Activated T-cell treated with anti-CD3 and anti-CD28 coated beads for 48 hours (primary cell): ENCODE measurements at places on chromosomes 7 and 10.
A peak's percentile ranks its signal among the peaks of the same experiment; 100 is the strongest.

DNA sequence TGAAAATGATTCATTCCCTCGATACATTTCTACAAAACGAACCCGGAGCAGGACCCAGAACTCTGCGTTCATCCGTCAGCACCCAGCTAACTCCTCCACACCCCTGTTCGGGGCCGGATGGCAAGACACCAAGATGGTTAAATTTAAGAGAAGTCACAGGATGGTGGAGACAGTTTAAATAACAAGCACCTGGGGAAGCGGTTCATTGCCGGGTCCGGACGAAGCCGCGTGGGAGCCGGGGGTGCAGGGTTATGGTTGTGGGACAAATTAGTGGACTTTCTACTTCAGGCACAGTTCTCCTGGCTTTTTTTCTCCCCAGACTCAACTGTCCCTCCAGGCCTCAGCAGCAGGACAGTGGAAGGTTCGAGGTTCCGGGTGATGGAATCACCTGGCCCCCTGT lies 45.4 kb downstream of the ASB13 start:
- DNase-seq: no peak

DNA sequence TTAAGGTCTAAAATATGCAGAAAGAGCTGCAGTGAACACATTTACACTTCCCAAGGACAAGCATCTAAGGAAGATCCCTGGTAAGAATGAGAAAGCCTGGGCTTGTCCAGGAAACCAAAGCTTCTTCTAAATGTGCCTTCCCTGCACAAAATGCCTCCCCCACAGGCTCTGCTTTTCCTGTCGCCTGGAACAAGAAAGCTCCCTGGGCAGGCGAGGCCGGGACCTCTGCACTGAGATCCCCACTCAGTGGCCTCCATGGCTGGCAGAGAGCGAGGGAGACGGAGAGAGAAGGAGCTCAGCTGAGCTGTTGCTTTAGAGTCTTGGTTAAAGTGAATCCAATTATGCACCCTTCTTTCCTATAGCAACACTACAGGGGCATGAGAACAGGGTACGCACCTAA lies 75.6 kb downstream of the AMZ1 start:
- no peak for DNase-seq

DNA sequence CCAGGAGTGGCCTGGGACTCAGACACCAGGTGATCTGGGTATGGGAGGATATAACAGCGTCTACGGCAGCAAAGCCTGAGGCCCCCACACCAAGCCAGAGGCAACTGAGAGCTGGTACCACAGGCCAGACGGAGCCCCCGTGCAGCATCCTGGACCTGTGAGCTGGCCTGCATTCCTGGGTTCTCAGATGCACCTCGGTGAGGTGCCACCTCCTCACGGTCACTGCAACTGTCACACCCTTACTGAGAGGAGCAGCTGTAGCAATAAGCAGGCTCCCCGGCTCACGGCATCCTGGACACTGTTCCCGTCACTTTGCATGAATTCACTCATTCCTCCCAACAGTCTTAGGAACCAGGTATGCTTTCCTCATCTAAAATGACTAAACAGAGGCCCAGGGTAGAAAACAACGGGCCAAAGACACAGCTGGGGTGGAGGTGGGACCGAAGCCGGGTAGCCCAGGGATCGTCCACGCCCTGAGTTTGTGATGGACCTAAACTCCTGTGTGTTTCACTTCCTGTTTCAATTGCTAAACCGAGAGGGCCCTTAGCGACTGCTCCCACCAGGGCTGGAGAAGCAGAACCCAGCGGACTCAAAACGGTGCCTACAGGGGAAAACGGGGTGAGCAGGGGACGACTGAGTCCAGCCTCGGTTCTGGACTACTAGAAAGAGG lies 98.7 kb downstream of the CTBP2 start:
- DNase-seq: no peak

GRCh38 chr10:86599729-86600128 lies 54.6 kb upstream of the OPN4 start:
- no peak for DNase-seq

- no peak for DNase-seq
Measured at GRCh38 chr7:148435715-148436114, 154.9 kb upstream of the C7orf33 start.

GRCh38 chr10:110507346-110507745 lies 9.6 kb downstream of the DUSP5 start:
- DNase-seq: no peak

GRCh38 chr7:22669692-22670421 lies 57.1 kb upstream of the IL6 start:
- no peak for DNase-seq

DNA sequence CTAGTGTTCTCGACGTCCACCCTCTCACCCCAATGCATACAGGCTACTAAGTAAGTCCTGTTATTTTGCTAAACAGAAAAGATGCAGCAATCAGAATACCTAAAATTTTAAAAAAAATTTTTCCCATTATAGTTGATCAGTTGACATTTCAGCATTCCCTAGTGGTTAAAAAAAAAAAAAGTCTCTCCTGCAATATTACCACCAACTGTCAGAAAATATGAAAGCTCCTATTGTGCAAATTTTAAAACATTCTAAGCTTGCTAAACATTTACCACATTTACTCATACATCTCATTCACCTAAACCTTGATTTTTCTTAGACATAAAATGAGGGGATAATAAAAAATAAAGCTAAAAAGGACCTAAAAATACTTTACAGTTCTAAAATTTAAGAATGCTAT lies 165.6 kb downstream of the AVL9 start:
- no peak for DNase-seq

- no peak for DNase-seq
Measured at GRCh38 chr7:28517206-28517605, 104.9 kb downstream of the CREB5 start.

DNA sequence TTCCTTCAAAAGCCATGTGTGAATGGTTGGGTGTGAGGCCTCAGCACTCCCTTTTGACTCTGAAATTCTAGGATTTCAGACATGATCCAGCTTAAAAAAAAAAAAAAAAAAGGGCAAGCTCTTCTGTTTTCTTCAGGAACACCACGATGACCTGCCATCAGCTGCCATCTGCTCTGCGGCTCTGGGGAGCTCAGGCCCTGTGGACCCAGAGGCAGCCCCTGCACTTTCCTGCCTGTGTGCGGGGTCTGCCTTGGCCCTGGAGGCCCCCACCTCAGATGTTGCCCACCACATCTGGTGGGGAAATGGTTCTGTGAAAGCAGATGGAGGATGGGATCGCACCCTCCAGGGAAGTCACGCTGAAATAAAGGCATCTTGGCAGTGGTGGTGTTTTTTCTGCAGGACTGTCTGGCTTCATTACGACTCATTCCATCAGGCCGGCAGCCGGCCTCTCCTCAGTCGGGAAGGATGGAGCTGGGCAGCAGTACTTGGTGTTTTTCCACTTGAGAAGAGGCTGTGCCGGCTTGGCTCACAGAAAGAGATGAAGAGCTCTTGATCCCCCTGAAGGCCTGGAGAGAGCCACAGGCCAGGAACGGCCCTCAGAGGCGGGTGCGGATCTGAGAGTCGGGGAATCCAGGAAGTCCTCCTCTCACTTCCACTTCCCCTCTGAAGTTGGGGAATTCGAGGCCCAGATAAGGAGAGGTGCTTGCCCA lies 66.1 kb upstream of the AQP1 start:
- DNase-seq: no peak

GRCh38 chr10:77820349-77820748 lies 106.2 kb downstream of the DLG5 start:
- DNase-seq: peak; percentile 3

- no peak for DNase-seq
Measured at GRCh38 chr10:72610466-72610865, 15.4 kb downstream of the MICU1 start.

- DNase-seq: no peak
Measured at GRCh38 chr7:152203095-152203494, 177.6 kb downstream of the GALNT11 start.

- no peak for DNase-seq
Measured at GRCh38 chr10:63107943-63108437, 25.1 kb upstream of the NRBF2 start.

DNA sequence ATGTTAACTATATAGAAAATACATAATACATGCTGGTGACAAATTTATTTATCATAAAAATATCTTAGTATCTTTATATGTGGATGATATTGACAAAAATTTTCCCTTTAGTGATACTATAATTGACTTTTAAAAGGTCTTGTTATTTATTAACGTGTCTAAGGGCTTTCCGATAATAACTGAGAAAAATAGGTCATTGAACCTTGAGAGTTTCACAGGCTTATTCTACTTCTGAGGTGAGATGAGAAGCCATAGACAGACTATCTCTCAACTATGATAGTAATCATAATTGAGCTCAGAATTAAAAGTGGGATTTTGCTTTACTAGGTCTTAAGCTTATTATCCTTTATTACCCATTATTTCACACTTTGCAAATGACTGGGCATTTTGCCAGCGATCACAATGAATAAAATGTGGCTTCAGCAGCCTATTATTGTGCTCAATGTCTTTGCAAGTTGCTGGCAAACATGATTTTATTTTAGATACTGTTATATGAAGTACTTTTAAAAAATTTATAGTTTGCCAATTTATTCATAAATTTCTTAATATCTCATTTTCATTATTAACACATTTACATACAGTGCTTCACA lies 574.5 kb downstream of the ZWINT start:
- DNase-seq: no peak

DNA sequence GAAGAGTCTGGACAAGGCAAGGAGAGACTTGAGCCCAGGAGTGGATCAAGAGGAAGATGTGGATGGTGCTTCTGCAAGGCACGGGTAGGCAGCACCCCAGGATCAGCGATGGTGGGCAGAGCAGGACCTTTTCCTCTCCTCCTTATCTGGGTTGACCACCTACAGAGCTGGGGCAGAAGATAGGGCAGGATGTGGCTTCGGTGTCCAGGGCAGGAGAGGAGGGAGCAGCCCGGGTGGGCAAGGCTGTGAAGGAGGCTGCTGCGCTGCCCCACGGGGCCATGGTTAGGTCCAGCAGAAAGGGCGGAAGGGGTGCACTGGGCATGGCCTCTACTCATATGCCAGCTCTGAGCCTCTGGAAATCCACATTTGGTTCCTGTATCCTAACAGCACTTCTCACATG lies 20.0 kb upstream of the PARP12 start:
- no peak for DNase-seq

DNA sequence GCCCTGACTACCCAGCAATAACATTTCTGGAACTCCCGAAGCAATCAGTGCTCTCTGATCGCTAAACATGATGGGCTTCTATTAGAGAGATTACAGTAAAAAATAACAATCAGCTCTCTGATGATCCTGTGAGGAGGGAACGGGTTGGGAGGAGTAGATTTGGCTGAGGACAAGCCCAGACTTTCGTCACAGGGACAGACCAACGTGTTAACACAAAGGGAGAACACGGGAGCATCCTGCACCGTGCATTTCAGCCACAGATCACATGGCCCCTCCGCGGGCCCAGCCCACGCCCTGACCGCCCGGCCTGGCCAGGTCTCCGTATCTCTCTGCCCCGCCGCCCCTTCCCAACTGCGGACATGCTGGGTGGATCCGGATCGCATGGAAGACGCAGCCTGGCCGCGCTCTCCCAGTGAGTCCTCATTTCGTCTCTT lies 95.0 kb upstream of the AGBL3 start:
- no peak for DNase-seq

DNA sequence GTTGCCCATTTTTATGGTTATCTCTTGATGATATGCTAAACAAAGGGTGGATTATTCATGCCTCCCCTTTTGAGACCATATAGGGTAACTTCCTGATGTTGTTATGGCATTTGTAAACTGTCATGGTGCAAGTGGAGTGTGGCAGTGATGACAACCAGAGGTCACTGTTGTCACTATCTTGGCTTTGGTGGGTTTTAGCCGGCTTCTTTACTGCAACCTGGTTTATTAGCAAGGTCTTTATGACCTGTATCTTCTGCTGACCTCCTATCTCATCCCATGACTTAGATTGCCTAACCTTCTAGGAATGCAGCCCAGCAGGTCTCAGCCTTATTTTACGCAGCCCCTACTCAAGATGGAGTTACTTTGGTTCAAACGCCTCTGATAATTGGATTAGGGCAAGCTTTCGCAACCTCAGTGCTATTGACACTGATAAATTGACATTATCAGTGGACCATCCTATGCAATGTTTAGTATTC lies 36.9 kb downstream of the BAG3 start:
- DNase-seq: no peak

- DNase-seq: no peak
Measured at GRCh38 chr10:124319926-124320391, 98.8 kb downstream of the OAT start.

DNA sequence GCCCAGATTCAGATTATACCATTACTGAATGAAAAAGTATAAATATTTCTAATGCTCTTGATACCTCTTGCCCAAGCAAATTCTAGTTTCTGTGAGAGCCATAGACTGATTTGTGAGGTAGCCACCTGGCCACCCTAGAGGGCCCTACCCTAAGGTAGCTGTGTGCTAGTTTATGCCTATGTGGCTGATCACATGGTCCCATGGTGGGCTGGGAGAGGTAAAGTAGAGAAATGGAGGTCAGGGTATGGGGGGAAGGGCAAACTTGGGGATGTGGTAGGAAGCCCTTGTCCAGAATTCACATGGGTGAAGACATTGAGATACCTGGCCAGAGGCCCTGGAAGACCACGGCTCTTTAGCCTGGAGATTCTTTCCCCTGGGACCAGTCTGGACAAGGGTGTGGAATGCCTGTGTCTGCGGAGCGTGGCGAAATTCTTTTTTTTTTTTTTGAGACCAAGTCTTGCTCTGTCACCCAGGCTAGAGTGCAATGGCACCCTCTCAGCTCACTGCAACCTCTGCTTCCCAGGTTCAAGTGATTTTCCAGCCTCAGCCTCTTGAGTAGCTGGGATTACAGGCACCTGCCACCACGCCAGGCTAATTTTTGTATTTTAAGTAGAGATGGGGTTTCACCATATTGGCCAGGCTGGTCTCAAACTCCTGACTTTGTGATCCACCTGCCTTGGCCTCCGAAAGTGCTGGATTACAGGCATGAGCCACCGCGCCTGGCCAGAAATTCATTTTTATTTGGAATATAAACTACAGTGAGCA lies 639.4 kb downstream of the ACTR3B start:
- no peak for DNase-seq

- DNase-seq: no peak
Measured at GRCh38 chr7:101216001-101216859, 1.2 kb downstream of the PLOD3 start.

DNA sequence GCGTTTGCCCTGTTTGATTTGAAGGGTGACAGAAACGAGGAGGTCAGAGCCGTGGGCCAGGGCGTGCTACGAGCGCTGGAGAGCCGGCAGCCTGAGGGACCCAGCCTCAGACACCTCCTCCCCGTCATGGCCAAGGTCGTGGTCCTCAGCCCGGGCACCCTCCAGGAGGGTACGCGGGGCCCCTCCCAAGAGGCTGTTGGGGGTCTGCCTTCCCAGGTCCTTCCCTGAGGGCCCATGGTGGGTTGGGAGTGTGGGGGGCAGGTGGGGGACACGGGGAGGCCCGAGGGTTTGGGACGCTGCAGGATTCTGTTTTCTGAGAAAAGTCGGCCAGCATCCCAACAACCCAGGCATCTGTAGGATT lies 7.8 kb downstream of the AP5Z1 start:
- no peak for DNase-seq

GRCh38 chr7:12637819-12638592 lies 49.4 kb upstream of the ARL4A start:
- DNase-seq: no peak

GRCh38 chr7:51731075-51731474 lies 414.5 kb upstream of the COBL start:
- DNase-seq: no peak
